ENCODE measurements at places on chromosomes 1 and 21.

DNA sequence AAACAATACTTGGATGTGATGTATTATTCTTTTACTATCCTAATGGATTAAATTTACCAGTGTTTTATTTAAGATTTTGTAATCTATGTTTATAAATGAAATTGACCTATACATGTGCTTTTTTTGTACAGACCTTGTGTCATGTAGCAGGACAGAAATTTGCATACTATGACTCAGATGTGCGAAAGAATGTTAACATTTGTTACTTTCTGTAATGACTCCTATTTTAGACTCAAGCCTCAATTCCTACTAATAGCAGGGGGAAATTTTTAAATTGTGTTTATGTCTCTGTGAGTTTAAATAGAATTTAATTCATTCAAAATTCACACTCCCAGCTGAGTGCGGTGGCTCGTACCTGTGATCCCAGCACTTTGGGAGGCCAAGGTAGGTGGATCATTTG is 21.8 kb upstream of the RIMKLA start:
- no peak for DNase-seq

DNA sequence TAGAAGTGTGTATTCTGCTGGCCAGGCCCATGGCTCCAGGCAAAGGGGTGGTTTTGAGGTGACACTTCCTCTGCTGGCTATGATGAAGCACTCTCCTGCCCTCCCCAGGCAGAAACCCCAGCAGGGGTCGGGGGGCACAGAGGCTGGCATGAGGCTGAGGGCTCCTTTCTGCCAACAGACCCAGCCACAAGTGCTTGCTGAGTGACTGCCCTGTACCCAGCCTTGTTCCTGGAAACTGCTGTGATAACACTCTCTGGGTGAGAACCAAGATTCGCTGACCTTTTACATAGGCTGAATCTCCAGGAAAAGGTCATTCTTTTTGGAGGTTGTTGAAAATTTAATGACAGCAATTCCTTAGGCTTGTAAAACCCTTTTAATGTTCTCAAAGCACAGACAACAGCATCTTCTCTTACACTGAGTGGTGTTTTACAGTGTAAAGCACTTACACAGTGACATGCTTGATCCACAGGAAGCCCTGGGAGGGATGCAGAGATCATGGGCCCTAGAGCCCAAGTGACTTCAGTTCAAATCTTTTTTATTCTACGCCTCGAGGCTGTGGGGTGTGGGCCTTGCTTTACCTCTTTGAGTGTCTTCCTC is 155.5 kb upstream of the FGGY start:
- no peak for DNase-seq

DNA sequence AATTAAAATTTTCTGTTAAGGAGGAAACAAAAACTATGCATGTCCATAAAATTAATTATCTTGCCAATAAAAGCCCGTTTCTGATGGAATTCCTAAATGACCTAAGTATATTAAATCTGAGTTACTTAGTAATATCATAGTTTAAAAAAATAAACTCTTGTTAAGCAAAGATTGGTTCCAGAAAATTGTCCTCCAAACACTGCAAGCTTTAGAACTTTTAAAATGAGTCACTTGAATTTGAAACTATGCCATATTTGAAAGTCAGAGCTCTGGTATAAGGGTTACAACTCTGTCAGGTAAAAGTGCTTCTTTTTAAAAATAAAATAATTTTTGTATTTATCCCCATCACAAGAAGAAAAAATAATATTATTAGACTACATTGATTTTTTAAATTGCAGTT is 409.5 kb downstream of the PLPP3 start:
- no peak for DNase-seq

DNA sequence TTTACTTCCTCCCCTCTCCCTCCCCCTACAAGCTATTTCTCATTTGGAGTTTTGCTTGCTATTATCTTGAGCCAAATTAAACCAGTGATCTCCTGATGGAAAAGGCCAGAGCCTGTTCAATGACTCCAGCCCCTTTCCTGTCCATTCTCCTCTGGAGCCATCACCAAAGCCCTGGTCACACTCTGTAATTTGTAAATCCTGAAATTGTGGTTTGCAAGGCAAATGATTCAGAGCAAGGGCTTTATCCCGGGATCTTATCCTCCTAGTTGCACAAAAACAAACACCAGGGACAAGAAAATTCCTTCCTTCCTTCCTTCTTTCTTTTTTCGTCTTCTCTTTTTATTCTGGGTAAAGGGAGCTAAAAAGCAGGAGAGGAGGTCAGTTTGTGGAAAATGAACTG is 366.1 kb upstream of the ST6GALNAC5 start:
- DNase-seq, result no peak

- DNase-seq, result no peak
These were observed 5.6 kb downstream of the PLEKHN1 start for GRCh38 chr1:971751-972506.

- DNase-seq, result peak; percentile 64
These were observed 2.7 kb downstream of the SH2D2A start for GRCh38 chr1:156813750-156814570.

DNA sequence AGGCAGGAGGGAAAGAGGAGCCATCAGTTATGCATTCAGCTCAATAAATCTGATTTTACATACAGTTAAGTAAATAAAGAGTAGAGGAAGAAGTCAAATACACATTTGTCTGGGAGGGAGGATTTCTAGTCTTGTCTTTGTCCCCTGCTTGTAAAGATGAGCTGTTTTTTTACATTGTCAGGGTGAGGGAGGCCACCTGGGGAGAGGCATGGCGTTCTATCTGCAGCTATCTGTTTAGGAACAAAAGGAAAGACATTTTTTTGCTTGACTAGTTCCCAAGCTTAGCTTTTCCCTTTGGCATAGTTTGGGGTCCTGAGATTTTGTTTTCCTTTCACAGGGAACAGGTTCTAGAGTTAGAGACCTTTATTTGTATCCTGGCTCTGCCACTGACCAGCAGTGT is 14.9 kb downstream of the RAD54L start:
- no peak for DNase-seq

DNA sequence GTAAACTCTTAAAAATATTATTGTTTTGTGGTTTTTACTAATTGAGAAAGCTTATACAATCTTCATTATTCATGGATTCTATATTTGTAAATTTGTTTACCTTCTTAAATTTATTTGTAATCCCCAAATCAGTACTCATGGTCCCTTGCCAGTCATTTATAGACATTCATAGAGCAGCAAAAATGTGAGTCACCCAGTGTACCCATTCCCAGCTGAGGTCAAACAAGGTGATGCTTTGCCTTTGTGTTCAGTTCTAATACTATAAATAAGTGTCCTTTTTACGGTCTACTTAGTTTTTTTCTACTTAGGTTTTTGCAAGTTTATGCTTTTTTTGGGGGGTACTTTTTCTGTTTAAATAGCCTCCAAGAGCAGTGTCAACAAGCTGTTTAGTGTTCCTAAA is 36.1 kb downstream of the SORT1 start:
- no peak for DNase-seq

DNA sequence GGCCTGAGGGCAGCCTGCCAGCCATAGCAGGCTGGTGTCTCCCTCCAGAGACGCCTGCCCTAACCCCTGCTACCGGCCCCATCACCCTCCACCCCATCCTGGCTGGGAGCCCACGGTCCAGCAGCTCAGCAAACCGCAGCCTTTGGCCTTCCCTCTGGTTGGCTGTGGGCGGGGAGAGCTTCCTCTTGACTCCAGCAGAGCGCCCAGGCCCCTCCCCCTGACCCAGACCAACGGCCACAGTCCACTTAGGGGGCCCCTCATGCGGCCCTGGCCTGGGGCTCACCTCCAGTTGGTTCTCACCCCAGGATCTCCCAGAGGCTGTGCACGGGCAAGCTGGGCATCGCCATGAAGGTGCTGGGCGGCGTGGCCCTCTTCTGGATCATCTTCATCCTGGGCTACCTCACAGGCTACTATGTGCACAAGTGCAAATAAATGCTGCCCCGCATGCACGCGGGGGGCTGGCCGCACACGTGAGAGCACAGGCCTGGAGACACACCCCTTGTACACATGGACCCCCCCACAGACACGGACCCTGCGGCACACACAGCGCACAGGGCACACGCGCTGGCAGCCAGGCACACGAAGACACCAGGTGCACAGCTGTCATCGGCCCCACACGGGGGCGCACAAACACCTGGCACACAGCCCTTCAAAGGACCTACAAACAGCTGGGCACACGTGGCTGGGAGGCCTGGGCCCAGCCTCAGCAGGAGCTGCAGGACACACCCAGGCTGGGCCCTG is 3.1 kb downstream of the SMIM1 start:
- no peak for DNase-seq

GRCh38 chr1:9129266-9130041 is 552 bp upstream of the GPR157 start:
- DNase-seq, result peak; percentile 90

DNA sequence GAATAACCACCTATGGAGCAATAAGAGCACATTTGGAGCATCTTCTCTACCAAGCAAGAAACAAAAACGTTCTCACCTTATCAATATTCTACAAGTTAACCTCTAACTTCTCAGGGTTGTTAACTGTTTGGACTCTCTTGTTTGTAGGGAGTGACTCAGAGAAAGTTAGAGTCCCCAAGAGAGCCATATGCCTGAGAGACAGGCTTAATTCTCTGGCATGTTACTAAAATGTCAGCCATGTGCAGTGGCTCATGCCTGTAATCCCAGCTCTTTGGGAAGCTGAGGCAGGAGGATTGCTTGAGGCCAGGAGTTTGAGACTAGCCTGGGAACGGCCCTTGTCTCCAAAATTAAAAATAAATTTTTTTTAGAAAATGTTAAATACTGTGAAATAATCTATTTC is 4.2 kb upstream of the HENMT1 start:
- DNase-seq, result no peak

DNA sequence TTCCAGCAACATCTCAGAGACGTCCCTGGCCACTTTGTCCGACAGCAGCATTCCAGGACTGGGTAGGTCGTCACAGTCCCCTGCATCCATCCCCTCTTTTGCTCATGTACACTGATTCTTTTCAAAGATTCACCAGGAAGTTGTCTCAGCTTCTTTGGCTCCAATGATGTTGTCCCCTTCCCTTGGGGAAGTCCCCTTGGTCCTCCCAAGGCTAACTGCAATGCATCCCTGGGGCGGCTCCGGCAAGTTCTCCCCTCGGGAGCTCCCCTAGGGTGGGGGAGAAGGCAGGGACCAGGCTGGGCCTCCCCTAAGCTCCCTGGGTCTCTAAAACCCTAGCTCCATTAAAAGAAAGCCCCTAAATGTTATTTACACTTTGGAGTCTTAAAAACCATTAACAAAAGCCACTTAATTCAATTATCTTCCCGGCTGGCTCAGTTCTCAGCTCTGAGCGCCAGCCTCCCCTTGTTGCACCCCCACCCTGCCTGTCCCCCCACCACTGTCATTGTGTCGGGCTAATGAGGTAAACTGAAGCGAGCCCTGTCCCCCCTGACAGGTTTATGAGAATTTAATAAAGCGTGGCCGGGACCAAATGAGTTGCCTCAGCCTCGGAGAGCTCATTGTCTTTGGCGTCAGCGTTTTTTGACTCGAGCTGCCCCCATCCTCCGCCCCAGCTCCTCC is 25.3 kb downstream of the KNCN start:
- DNase-seq, result no peak

DNA sequence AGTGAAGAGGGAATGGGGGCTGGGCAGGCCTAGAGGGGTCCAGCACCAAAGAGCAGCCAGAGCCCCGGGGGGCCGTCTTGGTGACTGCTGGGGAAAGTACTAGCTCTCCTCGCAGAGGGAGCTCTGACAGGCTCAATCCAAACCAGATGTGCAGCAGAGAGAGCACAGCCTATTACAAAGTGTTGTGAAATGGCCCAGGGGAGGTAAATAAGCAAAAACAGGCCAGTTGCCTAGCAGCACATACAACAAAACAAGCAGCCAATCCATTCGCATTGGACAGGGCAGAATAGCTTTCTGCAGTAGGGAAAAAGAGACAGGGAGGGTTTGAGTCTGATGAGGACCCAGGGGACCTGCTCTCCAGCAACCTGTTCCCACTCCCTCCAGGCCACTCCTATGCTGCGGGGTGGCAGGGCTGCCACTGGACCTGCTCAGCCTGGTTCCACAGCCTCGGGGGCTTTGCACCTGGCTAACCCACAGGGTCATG is 239.6 kb upstream of the FGGY start:
- DNase-seq, result peak; percentile 6

GRCh38 chr1:163357378-163357777 is 35.6 kb downstream of the NUF2 start:
- DNase-seq, result no peak

DNA sequence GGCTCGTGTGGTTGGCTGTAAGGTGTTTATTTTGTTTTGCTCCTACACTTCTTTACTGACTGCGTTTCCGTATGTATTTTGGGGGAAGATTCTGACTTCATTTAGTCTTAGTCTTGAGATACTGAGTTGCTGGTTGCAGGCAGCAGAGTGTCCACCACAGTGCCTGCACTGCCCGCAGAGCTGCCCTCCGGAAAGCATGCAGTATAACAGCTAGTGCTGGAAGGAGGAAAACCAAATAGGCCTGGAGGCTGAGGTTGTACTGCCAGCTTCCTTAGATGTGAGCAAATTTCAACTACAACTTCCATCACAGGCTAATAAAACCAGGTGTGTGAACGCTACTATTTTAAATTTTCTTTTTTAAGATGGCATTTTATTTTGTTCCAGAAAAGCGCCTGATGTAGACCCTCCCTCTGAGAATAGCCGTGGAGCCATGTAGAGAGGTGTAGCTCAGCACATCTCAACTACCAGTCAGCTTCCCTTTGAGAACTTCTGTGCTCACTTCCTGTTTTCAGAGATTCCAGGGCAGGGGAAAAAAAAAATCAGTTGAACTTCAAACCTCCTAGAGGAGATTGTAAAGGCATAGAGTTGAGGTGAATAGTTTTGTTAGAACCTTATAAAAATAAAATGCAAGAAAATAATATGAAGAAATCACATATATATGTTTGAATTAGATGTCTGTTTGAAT is 17.6 kb downstream of the LMO4 start:
- no peak for DNase-seq

DNA sequence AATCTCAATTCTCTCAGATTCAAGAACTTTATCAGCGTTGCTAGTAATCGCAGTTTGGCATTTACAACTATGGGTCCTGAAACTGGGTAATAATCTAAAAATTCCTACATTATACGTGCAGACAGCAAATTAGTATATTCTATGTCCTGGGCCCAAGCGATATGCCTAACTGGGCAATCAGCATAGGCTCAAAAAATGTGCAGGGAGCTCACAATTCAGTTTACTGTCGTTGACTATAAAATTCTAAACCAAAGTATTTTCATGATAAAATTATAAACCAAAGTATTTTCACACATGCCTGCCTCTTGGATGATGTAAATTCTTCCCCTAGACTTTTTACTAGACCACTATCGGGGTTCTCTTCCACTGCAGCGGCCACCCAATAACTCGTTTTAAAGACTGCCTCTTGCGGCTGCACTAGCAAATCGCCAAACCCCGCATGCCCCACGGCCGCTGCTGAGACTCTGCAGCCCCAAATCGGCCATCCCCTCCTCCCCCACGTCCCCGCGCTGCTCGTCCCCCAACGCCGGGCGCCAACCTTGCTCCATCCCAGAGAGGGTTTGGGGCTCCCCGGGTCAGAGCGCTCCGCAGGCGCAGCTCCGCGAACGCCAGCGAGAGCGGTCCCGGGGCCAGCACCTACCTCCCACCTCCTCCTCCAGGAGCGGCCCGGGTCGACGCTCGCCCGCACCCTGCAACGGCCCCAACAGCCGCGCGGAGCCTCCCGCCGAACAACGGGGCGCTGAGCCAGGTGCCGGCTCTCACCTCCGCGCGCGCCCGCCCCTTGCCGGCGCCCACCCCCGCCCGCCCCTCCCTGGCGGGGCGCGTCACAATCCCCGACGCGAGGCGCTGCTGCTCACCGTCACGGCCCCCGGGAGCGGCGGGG is 506 bp downstream of the SSX2IP start:
- DNase-seq, result peak; percentile 36
